ENCODE measurements at places on chromosomes 7 and 10.

GRCh38 chr7:99010281-99010680 lies 131.9 kb downstream of the TRRAP start:
- no peak for DNase-seq

DNA sequence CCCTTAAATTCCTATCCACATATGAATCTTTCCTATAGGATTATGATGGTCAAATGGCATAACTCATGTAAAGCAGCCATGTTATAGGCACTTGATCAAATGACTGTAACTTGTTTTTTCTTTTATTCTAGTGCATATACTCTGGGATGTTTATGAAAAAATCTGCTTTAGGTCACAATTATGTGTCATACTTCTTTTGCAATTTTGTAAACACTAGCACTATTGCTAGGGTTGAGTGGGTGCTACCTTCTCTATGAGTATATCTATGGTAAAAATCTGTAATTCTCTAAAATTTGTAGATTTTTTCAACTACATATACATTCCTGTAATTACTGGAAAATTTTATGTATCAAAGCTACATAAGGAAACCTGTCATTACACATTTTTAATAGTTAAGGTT lies 50.0 kb downstream of the HGF start:
- no peak for DNase-seq

DNA sequence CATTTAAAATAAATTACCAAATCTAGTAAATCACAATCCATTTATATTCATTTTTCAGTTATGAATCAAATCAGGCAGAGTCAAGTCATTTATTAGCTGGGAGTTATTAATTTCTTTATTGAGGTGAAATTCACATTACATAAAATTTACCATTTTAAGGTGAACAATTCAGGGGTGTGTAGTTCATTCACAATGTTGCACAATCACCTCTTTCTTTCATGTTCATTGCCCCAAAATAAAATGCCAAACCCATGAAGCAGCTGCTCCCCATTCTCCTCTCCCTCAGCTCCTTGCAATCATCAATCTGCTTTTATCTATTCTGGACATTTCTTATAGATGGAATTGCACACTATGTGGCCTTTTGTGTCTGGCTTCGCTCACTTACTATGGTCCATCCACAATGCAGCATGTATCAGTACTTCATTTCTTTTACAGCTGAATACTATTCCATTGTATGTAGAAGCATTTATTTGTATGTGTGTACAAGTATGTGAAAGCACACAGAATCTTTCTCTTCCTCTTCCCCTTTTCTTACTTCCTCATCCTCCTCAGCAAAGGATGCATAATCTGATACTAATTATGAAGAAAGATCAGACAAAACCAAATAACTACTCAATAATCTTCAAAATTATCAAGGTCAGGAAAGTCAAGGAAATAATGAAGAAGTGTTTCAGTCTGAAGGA lies 60.6 kb downstream of the LMBR1 start:
- DNase-seq: no peak

DNA sequence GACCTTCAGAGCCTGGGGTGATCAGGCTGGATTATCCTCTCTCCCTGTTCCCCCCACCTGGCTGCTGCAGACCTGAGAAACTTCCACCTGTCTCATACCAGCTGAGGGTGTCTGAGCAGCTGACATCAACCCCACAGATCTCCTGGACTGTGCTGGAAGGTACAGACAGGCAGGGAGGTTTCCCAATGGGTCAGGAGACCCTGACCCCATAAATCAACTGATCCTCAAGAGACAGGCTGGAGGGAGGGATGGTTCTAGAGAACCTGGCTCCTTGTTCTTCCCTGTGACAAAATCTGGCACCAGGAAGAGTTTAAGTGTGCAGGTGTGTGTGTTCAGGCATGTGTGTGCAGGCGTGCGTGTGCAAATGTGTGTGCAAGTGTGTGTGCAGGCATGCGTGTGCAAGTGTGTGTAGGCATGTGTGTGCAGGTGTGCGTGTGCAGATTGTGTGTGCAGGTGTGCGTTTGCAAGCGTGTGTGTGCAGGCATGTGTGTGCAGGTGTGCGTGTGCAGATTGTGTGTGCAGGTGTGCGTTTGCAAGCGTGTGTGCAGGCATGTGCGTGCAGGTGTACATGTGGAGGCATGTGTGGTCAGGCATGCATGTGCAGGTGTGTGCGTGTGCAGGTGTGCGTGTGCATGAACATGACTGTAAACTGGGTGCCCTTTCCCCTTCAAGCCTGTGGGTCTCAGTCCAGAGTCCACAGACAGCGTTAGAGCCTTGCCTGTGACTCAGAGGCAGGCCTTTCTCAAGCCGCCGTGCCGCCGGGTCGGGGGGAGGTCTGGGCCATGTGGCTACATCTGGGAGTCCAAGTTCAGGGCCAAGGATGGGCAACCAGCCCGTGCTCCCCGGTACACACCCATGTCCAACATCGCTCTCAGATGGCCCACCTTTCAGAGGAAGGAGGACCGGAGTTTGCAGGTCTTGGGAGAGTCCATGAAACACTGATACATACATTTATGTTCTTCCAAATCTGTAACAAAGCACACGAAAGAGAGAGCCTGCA lies 50.1 kb upstream of the ELN start:
- DNase-seq: no peak

- DNase-seq: peak; percentile 77
Observed at GRCh38 chr7:73738220-73738611, 386 bp downstream of the ABHD11 start.

DNA sequence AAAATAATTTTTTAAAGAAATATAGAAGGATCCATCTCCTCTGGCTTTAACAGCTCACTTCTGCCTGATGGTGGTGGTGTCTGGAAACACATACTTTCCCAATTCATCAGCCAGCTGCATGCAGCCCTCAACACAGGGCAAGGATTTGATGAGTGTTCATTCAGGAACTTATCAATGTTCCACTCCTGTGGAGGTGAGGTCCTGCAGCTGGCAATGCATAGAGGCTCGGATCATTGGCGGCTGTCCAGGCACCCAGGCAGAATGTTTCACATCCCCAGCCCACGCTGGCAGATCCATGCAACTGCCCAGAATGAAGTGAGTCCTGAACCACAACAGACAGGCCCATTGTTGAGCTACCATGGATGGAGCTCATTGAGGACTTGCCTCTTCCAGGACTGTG lies 55.2 kb upstream of the KCNMA1 start:
- no peak for DNase-seq

GRCh38 chr10:64648915-64649314 lies 1127.7 kb downstream of the REEP3 start:
- DNase-seq: no peak

- no peak for DNase-seq
Observed at GRCh38 chr10:11339013-11339412, 272.4 kb downstream of the USP6NL start.

GRCh38 chr10:47414227-47414592 lies 30.1 kb upstream of the ZNF488 start:
- DNase-seq: no peak

DNA sequence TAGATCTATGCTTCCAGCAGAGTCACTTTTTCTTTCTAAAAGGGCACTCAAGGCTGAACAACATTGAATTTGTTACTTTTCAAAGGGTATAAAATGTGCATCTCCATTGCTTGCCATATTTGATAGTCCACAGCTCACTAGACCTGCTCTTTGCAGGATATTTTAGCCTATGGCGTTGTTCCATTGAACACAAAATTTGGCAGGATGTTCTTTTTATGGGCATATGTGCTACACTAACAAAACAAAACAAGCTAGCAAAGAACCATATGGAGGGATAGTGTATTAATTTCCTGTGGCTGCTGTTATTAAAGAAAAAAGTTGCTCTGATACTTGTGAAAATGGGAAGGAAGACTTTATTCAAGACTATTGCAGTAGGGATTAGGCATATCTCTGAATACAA lies 828.7 kb downstream of the TYW1 start:
- no peak for DNase-seq

DNA sequence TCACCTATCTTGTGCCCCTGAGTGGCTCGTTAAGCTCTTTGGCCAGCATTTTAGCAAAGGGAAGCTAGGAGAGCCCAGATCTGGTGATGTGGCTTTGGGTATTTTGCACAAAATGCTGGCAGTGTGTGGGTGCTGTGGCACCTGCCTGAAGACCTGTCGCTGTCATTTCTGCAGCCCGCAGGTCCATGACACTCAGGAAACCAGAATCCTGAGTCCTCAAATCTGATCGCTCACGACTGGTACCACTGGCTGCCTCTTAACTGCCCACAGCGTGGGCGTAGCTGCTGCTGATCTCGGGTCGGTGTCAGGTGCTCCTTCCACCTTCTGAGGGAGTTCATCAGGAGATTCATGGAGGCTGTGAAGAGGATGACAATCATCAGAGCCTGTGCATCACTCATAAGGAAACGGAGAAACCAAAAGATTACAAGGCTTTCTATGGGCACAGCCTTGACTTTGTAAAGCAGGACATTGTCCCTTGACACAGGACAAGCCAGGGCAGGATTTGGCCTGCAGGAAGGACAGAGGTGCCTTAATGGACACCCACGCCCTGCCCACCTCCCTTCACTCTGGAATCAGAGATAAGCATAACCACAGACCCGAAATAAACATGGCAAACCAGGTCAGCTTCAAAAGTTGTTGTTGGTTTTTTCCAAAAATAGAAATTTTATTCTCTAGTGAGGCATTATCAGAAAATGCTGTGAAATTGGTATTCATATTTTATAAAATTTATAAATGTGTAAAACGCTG lies 71.0 kb upstream of the STK17A start:
- no peak for DNase-seq

DNA sequence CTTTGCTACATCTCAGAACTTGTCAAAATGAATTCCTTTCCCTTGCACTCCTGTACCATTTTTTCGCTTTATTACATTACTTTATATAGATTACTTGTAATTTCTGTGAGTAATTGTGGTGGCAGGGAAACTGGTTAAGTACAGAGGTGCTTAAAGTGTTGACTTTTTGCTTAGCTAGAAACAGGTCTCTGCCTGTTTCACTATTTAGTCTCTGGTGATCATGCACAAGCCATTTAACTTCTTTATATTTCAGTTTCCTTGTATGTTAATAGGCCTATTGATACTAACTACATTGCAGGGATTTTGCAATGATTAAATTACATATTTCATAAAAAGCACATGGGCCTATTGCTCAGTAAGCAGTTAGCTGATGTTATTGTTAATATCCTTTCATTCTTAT lies 233.8 kb downstream of the PRKG1 start:
- DNase-seq: no peak

DNA sequence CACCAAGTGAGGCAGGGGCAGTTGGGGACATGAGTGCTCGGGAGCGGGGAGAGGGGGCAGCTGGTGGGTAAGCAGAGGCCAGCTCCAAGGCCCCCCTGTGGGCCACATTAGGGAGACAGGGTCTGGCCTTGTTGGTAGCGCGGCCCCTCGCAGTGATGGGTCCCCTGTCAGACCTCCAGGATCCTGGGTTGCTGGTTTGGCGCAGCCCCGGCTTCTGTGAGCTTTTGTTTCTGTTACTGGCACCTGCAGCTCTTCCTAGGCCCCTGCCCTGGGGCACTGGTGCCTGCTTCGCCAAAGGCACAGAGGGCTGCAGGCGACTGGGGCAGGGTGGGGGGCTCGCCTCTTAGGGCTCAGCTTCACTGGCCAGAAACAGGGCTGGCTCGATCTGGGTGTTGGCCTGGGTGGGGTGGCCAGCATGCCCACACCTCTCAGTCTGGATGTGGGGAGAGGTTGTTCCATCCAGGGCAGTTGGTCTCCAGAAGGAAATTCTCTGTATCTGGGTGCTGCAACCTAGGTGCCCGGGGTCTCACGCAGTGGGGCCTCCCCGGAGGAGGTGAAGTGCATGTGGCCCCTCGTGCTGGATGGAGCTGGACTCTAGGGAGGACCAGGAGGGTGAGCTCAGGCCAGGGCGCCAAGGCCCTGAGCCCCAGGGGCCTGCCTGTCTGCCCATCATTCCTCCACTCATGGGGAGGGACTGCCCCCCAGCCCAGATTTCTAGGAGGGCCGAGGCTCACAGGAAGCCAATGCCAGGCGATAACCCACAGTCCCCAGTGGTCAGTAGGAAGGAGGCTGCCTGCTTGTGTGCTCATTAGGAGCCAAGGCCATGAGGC lies 138.6 kb downstream of the LHPP start:
- DNase-seq: no peak

- no peak for DNase-seq
Observed at GRCh38 chr7:146359176-146359575, 242.6 kb downstream of the CNTNAP2 start.

GRCh38 chr7:22204312-22204711 lies 152.6 kb downstream of the RAPGEF5 start:
- DNase-seq: no peak

GRCh38 chr10:15879058-15879457 lies 18.8 kb upstream of the MINDY3 start:
- DNase-seq: no peak

DNA sequence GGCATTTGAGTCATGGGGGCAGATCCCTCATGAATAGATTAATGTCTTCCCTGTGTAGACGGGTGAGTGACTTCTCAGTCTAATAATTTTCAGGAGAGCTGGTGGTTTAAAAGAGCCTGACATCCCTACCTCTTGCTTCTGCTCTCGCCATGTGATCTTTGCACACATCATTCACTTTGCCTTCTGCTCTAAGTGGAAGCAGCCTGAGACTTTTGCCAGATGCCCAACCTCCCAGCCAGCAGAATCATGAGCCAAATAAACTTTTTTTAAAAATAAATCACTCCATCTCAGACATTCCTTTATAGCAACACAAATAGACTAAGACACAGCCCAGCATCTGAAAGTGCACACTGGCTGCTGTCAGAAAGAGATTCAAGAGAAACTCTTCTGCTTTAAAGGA lies 155.2 kb downstream of the ZNF365 start:
- DNase-seq: no peak

GRCh38 chr7:41592236-41592635 lies 110.7 kb downstream of the INHBA start:
- no peak for DNase-seq

GRCh38 chr10:89217057-89217990 lies 10.2 kb upstream of the CH25H start:
- DNase-seq: peak; percentile 77

GRCh38 chr10:128804411-128804810 lies 662.6 kb upstream of the MGMT start:
- DNase-seq: no peak

DNA sequence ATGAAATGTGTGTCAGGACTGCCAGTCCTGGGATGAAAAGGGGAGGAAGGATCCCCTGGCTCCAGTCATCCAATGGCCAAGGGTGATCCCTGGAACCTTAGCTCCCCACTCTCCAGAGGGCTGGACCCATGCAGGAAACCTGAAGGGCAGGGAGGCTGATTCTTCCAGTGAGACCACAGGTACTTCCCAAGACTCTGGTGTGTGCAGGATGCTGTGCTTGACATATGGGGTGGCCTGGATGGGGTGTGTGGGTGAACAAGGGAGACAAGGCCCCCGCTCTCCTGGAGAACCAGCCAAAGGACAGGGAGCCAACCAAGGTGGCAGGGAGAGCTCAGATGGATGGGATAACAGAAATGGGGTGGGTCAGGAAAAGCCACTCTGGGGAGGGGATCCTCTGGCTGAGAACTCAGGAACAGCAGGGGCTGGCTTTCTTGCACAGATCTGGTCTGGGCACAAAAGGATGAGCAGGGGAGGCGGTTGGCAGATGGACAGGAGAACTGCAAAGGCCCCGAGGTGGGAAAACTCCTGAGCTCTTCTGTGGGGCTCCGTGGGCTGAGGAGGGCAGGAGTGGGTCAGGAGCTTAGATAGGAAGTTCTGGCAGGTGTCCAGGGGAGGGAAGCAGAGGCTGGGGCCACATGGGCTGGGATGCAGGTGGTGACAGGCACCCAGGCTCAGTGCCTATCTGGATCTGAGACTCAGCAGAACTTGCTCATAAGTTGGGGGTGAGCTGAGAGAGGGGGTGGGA lies 100.6 kb downstream of the ARHGAP22 start:
- DNase-seq: no peak

- DNase-seq: no peak
Observed at GRCh38 chr7:43296306-43296705, 183.9 kb downstream of the HECW1 start.

- DNase-seq: no peak
Observed at GRCh38 chr7:54796150-54796549, 37.1 kb upstream of the SEC61G start.

All from stimulated activated effector memory CD8-positive, alpha-beta T cell treated with anti-CD3 and anti-CD28 coated beads, Interleukin-12 subunit alpha, Interleukin-12 subunit beta, amount 100 ng/mL, for 72 hours (primary cell).